ENCODE measurements at places on chromosomes 4 and X. TPM values are rescaled to one million over a fixed set of nuclear protein-coding genes. Genes with fewer than 3 reads are reported as not detected.

Gene SMS
- 185 TPM for total RNA-seq

Gene TMPRSS11B
- not detected for total RNA-seq

Gene GAB1
- total RNA-seq: 32.6 TPM

Gene DACH2
- total RNA-seq: 4.6 TPM

Gene TCEAL9
- total RNA-seq: 31.6 TPM

Gene CORIN
- total RNA-seq: not detected

Gene NDST3
- total RNA-seq: 0.31 TPM

Gene BRS3
- not detected for total RNA-seq

DNA sequence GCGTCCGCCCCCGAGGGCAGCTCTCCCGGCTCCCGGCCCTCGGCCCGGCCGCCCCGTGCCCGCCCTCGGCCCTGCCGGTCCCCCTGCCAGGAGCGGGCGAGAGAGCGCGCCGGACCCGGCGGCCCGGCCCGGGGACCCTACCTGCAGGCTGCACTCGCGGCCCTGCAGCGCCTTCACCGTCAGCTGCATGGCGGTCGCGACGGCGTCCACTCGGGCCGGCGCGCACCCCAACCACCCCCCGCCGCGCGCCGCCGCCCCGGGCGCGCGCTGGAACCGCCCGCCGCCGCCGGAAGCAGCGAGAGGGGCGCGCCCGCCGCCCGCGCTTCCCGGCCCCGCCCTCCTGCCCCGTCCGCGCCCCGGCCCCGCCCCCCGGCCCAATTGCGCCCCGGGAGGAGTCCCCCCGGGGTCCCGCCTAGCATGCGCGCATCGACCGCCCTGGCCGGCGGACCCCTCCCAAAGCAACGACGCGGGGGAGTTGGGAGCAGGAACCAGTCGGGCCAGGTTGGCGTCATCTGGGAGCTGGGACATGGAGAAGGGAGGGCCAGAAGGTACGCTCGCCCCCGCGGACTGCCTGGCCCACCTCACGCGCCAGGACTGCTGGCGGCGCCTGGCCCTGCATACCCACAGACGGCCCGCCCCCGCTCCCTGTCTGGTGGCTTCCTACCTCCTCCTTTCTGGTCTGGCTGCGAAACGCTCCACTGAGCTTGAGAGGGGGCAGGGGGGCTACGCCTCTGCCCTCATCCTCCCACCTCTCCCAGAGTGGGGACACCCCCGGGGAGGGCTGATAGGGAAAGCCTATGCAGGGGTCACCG is at the start of gene UBL4A:
Gene UBL4A (minus strand): TSS at position 220 of the 812 bp plus-strand sequence. CDS start 31 bp downstream, at position 189.
- no peak within 1 kb of the TSS for H3K27ac ChIP-seq
- H3K27me3 ChIP-seq: no peaks in the 10 kb centered on the region
- H3K4me3 ChIP-seq: peak within 1 kb of the TSS; percentile 56

GRCh38 chrX:136773648-136774047 is 7.1 kb downstream of the ARHGEF6 start:
- H3K36me3 ChIP-seq: no peaks in the 10 kb centered on the region
- H3K27ac ChIP-seq: no peak overlapping the region
- no peaks in the 10 kb centered on the region for H3K27me3 ChIP-seq
- no peak overlapping the region for H3K4me3 ChIP-seq
- no peak for DNase-seq
- peaks cover 5% of the 10 kb centered on the region for H3K4me1 ChIP-seq

- H3K36me3 ChIP-seq: no peaks in the 10 kb centered on the region
- no peak overlapping the region for H3K4me3 ChIP-seq
- H3K27me3 ChIP-seq: no peaks in the 10 kb centered on the region
- H3K27ac ChIP-seq: no peak overlapping the region
- no peak for DNase-seq
- H3K4me1 ChIP-seq: no peaks in the 10 kb centered on the region
Observed at GRCh38 chrX:105480646-105481310, 260.3 kb upstream of the TEX13A start.

DNA sequence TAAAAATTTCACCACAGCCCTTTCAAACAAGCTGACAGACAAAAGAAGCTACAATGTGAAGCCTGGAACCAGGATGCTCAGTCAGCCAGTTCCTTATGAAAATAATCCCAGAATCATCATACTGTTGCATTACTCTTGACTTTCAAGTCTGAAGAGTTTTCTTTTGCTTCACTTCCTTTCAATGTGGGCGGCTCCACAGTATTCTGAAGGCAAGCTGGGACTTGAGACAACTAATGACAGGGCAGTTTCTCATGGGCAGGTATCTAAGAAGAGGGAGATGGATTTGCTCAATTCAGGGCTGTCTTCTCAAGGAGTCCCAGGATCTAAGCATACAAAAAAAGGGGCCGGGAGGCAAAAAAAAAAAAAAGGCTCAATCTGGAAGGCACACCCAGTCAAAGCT is 173.4 kb downstream of the PAPSS1 start:
- H3K4me1 ChIP-seq: 0 out of 2 replicates have a peak, but pooled peaks cover 6% of the 10 kb centered on the region
- H3K27me3 ChIP-seq: no peaks in the 10 kb centered on the region
- H3K4me3 ChIP-seq: no peak overlapping the region
- H3K36me3 ChIP-seq: no peaks in the 10 kb centered on the region
- no peak for DNase-seq

DNA sequence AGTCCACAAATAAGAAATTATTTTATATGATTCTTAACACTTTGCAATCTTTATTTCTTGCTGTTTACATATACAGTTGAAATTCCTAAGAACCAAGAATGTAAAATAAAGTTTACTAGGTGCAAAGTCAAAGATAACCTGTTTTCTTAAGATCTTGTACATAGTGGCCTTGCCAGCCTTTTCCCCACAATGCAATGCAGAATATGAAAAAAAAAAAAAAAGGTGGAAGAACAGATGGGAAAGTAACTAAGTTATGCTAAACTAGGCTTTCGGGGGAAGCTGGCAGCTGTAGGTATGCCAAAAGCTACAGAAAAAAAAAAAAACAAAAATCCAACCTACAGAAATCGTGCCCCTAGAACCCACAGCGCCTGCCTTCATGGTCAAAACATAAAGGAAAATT is 1588.4 kb downstream of the STIM2 start:
- no peaks in the 10 kb centered on the region for H3K4me1 ChIP-seq
- no peak overlapping the region for H3K27ac ChIP-seq
- H3K27me3 ChIP-seq: no peaks in the 10 kb centered on the region
- no peak overlapping the region for H3K4me3 ChIP-seq
- H3K36me3 ChIP-seq: no peaks in the 10 kb centered on the region

DNA sequence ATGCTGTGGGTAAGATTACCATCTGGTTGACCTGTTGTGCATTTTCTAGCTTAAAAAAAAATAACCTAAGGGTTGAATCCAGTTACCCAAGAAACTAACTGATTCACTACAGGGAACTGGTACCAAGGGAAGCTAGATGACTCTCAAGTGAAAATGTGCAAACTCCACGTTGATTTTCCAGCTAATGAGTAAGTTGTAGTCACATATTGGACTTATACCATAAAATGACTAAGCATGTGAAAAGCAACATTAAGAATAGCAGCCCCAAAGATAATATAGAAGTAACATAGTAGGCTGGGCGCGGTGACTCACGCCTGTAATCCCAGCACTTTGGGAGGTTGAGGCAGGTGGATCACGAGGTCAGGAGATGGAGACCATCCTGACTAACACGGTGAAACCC is 270.9 kb downstream of the SPRY1 start:
- no peaks in the 10 kb centered on the region for H3K27me3 ChIP-seq
- H3K27ac ChIP-seq: no peak overlapping the region
- H3K36me3 ChIP-seq: no peaks in the 10 kb centered on the region
- DNase-seq: no peak

DNA sequence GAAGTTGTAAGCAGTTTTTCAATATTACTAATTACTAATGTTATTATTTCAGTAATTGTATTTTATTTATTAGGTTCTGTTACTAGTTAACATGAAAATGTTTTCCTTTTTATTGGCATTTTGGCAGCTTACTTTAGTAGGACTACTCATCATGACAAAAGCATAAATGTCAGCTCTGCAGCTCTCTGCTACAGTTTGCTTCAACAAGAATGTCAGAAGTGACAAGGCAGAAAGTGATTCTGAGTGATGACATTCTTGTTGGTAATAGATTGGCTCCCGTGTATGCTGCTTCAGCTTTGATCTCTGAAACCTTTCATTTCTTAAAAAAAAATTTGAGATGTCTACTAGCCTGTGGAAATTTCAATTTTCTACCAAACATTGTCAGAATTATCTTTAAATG is 1193.9 kb downstream of the FSTL5 start:
- H3K4me1 ChIP-seq: no peaks in the 10 kb centered on the region
- H3K27ac ChIP-seq: no peak overlapping the region
- H3K27me3 ChIP-seq: no peaks in the 10 kb centered on the region
- peak; percentile 18 for DNase-seq

DNA sequence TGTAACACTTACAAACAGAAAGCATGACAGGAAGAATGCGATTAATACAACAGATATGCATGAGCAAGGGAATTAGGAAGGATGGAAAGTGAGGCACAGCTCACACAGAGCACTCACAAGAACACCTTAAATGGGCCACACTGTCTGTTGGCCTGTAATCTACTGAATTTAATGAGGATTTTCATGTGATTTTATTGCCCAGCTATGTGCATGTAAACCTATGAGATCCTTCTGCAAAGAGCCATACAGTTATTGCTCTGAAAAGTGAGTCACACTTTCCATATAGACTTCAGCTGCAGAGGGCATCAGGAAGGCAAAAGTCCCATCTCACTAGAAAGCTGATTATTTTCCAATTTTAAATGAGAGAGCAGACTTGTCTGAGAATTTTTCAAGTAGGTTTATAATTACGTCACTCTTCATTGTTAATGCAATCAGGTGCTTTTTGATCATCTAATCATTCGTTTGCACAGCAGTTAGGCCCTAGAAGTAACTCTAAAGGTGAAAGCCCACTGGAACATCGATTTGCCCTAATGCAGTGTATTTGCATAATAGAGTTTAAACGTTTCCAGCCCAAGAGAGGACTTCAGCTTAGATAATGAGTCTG is 832.7 kb upstream of the INTU start:
- no peak overlapping the region for H3K4me3 ChIP-seq
- H3K27me3 ChIP-seq: no peaks in the 10 kb centered on the region
- no peak for DNase-seq
- H3K4me1 ChIP-seq: peaks cover 13% of the 10 kb centered on the region

- H3K4me1 ChIP-seq: no peaks in the 10 kb centered on the region
- H3K27ac ChIP-seq: no peak overlapping the region
- no peaks in the 10 kb centered on the region for H3K36me3 ChIP-seq
- no peak for DNase-seq
Observed at GRCh38 chr4:1604706-1605205, 79.4 kb downstream of the FAM53A start.

GRCh38 chr4:61540944-61541343 is 340.8 kb downstream of the ADGRL3 start:
- H3K36me3 ChIP-seq: no peaks in the 10 kb centered on the region
- peak; percentile 45 for DNase-seq
- 0 out of 2 replicates have a peak, but pooled peaks cover 6% of the 10 kb centered on the region for H3K4me1 ChIP-seq

- H3K4me3 ChIP-seq: no peak overlapping the region
- peaks cover 8% of the 10 kb centered on the region for H3K4me1 ChIP-seq
- no peaks in the 10 kb centered on the region for H3K27me3 ChIP-seq
Observed at GRCh38 chr4:154205471-154205870, 286.1 kb downstream of the DCHS2 start.

DNA sequence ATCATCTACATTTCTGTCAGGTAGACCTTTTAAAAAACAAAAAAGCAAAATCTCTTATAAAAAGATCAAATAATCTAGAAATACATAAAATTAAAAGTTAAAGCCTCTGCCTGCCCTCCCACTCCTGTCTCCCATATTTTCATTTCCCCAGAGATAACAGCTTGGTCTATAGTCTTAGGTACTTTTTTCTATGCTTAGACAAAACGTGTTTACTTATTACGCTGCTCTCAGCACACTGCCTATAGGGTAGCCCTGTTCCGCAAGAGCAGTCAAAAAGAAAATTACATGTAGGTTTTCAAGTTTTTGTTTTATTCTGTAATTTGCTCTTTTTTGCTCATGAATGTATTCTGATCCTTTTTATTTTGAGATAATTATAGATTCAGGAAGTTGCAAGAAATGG is 73.3 kb downstream of the TAF1 start:
- DNase-seq: no peak
- H3K4me1 ChIP-seq: no peaks in the 10 kb centered on the region
- no peak overlapping the region for H3K27ac ChIP-seq

DNA sequence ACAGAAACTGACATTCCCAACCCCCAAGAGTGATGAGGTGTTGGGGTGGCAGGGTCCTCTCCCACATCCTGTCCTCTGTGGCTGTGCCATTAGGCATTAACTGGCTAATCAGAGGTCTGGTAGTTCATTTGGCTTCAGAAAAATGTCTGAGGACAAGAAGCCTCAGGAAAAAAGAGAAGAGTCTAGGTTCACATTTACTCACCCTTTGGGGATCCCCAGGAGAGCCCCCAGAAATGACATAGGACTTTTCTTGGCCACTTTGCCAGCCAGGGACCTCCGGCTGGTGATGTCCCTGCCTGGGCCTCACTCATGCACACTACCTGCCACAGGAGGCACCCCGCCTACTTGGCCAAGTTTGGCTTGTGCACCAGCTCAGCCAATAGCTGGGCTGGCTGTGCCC is 173.0 kb downstream of the RBM46 start:
- no peak overlapping the region for H3K27ac ChIP-seq
- DNase-seq: no peak
- H3K4me3 ChIP-seq: no peak overlapping the region
- H3K36me3 ChIP-seq: no peaks in the 10 kb centered on the region
- no peaks in the 10 kb centered on the region for H3K4me1 ChIP-seq

DNA sequence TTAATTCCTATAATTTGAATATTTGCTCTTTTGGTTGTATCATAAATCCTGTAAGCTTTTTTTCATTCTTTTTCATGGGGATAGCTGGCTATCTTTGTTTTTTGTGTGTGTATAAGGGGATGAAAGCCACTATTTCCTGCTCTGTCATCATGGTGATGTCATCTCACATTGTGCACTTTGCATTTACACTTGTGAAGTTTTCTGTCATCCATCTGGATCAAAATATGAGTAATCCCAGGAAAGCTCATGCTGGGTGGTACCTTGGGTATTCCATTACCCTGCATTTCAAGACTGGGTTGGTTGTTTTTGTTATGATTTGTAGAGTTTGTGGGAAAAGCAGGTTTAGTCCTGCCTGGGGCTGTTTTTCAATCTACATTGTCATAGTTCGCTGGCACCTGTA is 367.3 kb downstream of the CHIC1 start:
- no peak for DNase-seq
- H3K4me3 ChIP-seq: no peak overlapping the region
- H3K27me3 ChIP-seq: no peaks in the 10 kb centered on the region
- H3K4me1 ChIP-seq: no peaks in the 10 kb centered on the region
- no peak overlapping the region for H3K27ac ChIP-seq

DNA sequence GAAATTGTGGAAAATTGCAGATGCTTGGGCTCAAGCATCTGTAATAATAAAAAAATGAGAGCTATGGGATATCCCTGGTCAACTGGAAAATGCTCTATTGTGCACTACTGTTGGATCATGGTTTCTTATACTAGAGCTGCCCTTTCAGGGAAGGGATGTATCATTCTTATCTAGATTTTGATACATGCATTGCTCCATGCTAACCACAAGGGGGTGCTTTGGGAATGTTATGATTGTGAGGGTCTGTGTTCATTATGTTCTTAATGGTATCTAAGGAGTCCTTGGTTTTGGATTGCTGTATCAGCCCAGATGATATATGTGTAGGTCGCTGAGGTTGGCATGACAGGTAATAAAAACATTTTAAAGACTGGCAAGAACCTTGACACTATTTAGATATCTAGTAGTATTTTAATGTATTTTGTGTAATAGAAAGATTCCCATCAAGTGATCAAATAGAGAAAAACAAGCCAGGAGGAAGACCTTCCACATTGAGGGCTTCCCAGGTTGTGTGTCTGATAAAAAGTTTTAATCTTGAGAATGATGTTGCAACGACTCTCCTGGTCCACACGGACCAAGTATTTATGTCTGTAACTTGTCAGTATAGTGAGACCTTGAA is 49.2 kb upstream of the TLR2 start:
- H3K27me3 ChIP-seq: no peaks in the 10 kb centered on the region
- no peak overlapping the region for H3K4me3 ChIP-seq
- H3K4me1 ChIP-seq: no peaks in the 10 kb centered on the region
- H3K36me3 ChIP-seq: peaks cover 20% of the 10 kb centered on the region

Data from GM23338 (cell line).